ENCODE measurements at places on chromosomes 7 and 10.

DNA sequence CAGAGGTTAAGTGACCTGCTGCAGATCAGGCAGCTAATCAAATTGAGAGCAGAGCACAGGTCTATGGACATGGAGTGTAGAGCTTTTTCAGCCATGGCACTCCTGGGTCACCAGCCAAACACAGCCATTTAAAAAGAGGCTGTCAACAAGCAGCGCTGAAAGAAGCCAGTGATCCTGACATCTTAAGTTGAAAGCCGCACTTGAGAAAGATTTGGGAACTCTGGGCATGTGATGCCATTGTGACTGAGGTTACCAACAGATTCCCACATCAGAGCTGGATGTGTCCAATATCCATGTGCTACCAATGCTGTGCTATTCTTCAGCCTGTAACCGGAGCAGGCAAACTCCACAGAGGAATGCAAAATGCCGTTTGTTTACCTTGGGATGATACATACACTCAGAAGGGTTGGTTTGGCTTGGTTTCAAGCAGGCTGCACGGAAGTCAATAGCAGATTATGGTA, 56.2 kb upstream of the ABLIM1 start:
- peak; percentile 16 for DNase-seq

DNA sequence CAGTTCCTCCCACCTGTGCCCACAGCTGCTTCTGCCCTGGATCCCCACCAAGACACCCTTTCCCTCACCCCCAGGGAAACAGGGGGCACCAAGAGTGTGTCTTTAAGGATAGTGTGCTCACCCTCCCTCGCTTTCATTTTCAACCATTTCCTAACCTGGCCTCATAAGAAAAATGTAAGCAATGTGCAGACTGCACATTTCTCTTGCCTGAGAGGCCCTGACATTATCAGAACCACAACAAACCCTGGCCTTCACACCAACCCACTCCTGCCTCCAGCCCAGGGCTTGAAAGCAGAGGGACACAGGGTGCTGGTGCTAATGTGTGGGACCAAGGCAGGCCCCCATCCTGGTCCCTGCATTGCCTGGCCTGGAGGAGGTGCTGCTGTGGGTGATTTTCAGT, 11.0 kb upstream of the IMPDH1 start:
- DNase-seq = no peak

DNA sequence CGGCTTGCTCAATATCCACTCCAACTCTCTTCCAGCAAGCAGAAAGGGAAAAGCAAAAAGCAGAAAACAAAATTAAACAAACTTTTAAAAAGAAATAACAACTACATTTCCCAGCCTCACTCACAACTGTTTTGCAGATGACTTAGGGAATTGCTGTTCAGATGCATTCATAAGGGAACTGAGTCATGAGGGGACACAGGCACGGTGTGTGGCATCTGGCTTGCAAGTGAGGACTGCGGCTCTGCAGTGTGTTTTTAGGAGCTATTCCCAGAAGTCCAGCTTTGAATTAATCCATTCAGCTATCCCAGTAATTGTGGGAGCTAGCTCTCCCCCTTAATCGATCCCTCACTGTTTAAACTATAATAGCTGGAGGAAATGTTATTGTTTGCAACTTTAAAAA, 30.3 kb downstream of the PTN start:
- no peak for DNase-seq

GRCh38 chr10:129030996-129031843, 435.8 kb upstream of the MGMT start:
- DNase-seq = peak; percentile 28

DNA sequence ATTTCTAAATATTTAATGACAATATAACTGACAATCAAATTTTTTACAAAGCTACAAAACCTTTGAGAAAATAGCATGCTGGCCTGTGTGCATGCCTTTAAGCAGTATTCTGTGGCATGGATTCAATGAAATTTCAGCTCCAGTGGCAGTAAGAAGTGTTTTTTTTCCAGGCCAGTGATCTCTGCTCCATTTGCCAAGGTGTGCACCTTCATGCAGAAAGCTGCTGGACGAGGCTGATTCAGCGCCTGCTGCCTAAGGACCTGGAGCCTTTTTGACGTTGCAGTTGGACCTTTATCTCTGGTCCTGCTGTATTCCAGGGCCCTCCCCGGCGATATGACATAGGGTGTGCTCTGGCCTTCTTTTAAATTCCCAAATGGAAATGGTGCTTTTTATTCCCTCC, 26.6 kb downstream of the VWC2 start:
- no peak for DNase-seq

- no peak for DNase-seq
These were observed 1153.4 kb upstream of the POT1 start for GRCh38 chr7:126083014-126083413.
